ENCODE measurements at places on chromosomes 5 and 9.

GRCh38 chr5:57736716-57737115 lies 254.1 kb upstream of the ACTBL2 start:
- no peak for DNase-seq

DNA sequence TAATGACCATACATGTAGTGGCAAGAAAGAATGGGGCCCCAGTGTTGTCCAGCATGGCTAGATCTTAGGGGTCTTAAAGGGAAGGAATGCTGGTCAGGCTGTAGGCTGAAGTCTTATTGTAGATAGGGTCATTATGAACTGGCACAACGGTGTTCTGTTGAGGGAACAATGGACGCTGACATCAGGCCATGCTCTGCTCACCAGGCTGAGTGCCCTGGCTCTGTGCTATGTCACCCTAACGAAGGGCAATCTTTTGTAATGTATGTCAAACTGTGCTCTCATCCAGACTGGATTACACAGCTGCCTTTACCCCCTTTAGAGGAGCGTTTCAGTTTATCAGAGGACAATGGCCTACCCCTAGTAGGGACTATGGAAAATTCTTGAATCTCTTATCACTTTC lies 14.6 kb upstream of the ZNF608 start:
- DNase-seq = no peak

DNA sequence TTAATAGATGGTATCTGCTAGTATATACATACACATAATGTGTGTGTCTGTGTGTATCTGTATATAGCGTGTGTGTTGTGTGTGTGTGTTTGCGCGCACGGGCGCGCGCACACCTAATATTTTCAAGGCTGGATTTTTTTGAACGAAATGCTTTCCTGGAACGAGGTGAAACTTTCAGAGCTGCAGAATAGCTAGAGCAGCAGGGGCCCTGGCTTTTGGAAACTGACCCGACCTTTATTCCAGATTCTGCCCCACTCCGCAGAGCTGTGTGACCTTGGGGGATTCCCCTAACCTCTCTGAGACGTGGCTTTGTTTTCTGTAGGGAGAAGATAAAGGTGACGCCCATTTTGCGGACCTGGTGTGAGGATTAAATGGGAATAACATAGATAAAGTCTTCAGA lies 757 bp downstream of the FXN start:
- DNase-seq = no peak

DNA sequence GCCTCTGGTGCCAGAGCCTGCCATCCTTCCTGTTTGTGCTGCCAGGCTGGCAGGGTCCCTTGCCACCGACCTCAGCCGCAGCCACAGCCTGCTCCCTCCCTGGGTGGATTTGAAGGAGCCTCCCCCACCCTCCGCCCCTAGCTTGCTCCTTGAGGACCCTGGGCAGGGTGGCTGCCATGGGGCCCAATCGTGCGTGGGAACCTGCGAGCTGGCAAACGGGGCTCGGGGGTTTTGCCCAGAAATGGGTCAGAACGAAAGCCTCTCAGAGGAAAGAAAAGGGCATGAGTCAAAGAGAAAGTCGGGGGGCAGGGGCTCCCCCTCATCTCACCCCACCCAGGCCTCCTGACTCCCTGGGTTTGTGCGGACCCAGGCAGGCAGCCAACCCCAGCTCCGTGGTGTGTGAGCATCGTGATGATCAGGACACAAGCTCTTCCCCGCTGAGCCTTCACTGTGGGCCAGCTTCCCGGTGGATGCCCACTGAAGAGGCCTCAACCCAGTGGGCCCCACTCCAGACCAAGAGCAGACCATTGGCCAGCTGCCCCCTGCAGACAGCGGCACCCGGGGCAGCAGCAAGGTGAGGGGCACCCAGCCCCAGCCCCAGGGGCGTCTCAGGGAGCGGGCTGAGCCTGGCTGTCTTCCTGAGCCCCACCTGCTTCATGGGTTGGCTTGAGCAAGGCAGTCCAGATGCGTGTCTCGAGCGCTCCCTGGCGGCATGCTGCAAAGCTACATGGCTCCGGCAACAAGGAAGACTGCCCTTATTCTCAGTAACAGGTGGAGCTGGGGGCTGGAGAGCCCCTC lies 3.0 kb upstream of the FUT7 start:
- DNase-seq = peak; percentile 100

DNA sequence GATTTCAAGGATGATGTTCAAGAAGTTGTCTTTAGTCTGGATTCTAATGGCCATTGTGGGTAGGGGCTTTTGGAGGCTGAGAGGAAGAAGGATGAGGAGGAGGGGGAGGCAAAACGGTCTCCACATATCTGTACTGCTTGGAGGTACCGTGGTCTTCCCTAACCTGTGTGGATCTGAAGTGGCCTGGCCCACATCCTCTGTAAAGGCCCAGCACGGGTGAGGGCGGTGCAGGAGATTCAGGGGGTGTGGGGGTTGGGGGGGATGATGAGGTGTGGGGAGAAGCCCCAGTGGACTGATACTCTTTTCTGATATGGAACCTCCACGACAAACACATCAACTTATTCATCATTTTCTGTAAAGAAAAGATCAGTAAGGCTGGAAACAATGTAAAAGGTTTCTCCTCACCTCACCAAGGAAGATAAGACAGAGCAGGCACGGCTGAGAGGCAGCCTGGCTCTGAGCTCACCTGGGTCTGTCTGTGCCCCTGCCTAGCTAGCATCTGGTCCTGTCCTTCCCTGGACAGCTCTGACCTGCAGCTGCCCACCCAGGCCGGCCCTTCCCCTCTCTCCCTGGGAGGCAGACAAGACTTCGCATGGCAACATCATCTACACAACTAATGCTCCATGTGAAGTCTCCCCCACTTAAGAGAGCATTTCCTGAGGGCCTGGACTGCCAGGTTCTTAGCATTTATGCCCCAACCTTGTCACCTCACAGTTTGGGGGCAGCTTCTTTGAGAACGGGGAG lies 5.6 kb upstream of the IL3 start:
- DNase-seq = no peak

DNA sequence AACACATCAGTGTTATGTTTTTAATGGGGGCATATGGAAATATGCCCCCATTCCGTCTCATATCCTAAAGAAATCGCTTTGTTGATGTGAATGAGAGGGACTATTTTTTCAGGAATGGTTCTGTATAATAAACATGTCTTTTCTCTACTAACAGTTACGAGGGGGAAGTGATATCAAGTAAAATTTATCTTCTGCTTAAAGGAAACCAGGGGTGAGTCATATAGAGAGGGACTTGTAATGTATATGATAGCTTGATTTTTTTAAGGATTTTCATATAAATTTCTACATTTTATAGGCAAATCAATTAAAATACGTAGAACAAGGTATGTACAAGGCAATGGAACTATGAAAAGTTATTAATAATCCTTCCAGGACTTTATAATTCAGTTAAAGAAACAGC lies 207.1 kb downstream of the SEMA5A start:
- no peak for DNase-seq

GRCh38 chr5:54653956-54654614 lies 136.5 kb downstream of the SNX18 start:
- DNase-seq = no peak

Measured in H54 (cell line).